ENCODE measurements at places on chromosomes 7 and 10.

DNA sequence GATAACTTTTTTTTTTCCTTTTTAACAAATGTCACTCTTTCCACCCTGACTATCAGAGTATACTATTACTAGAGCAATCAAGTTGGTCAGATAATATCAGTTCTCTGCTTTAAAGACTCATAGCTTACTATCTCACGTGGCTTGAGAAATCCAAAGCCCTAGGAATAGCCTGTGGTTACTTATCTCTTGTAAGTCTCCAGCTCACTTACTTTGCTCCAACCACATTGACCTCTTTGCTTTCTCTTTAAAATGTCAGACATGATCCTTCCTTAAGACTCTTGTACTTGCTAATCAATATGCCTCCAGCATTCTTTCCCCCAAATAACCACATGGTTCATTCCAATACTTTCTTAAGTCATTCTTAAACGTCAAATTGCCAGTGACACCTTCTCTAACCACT is 1292.2 kb downstream of the REEP3 start:
- DNase-seq, result no peak

- no peak for DNase-seq
Observed at GRCh38 chr10:44380829-44381600, 3.9 kb downstream of the CXCL12 start.

- DNase-seq, result no peak
Observed at GRCh38 chr7:41447450-41448042, 255.3 kb downstream of the INHBA start.

DNA sequence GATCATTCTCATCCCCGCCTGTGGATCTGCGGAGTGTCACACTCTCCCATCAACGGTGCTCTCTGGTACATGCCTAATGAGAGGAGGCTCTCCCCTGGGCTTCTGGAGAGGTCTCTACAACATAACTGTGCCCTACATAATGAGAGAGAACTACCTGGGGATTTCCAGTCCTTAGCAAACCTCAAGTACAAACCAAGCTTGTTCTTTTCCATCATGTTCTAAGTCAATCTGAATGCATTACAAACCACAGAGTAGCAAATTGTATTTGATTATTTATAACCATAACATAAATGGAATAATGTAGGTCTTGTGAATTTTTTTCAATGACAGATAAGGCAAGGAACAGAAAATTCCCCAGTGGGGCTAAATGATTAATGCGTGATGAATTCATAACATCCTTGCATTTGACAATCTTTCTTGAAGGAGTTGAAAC is 412.4 kb upstream of the NRP1 start:
- no peak for DNase-seq

- DNase-seq, result no peak
Observed at GRCh38 chr10:60101821-60102220, 195.5 kb upstream of the CCDC6 start.

DNA sequence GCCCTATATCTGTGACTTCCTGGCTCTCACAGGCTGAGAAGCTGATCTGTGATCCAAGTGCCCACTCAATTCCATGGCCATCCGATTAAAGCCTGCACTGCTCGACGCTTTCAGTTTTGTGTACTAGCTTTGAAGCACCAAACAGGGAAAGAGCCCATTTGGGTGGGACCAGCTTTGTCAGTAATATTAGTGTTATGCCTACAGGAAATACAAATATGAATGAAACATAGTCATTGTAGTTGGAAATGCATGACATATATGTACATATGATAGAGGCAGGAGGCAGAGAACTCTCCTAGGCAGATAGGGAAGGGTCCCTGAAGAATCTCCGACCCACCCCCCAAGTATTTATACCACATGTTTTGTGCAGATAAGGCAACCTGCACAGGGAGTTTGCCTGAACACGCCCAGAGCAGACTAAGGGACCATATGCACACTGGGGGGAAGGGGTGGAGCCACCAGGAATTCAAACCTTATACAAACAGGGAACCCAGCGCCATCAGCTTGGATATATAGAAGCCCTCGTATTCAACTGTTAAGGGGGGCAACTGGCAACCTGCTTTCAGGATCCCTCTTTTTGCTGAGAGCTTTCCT is 653.2 kb downstream of the PARD3 start:
- no peak for DNase-seq

- DNase-seq, result no peak
Observed at GRCh38 chr10:22682237-22683139, 31.9 kb downstream of the PIP4K2A start.

- DNase-seq, result no peak
Observed at GRCh38 chr10:92263396-92263795, 27.5 kb downstream of the CPEB3 start.

GRCh38 chr10:89525556-89525955 is 9.8 kb downstream of the SLC16A12 start:
- no peak for DNase-seq

- DNase-seq, result no peak
Observed at GRCh38 chr10:86372119-86372783, 5.7 kb upstream of the GRID1 start.

DNA sequence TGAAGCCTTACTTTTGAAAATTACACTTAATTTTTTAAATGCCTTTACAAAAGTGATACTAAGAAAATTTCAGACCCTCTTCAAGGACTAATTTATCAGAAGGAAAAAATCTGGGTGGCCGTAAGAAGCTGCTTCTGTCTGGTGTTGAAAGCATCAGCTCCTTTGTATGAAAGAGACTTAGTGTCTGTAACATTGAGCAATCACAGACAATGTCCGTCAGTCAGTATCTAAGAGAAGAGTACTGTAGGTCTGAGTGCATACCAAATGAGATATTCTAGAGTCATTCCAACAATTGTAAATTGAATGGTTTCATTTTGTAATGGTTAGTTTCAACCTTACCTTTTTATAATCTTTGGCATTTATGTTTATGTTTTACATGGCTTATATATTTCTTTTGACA is 11.1 kb upstream of the MDFIC start:
- no peak for DNase-seq

DNA sequence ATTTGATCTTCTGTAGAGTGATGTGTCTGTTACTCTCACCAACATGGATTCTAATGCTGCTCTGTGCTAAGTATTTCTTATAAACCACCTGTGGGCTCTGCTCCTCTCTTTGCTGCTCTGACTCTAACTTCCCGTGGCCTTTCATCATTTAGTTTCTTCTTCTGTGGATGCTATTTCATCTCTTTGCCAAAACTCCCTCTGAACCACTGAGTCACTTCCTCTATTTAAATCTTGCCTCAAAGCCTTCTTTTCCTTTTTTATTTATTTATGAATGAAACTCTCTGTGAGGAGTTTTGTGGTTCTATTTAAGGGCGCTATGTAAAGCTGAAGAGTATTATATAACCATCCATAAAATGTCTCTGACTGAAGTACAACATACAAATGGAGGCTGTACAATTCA is 538.5 kb downstream of the SUGCT start:
- no peak for DNase-seq

DNA sequence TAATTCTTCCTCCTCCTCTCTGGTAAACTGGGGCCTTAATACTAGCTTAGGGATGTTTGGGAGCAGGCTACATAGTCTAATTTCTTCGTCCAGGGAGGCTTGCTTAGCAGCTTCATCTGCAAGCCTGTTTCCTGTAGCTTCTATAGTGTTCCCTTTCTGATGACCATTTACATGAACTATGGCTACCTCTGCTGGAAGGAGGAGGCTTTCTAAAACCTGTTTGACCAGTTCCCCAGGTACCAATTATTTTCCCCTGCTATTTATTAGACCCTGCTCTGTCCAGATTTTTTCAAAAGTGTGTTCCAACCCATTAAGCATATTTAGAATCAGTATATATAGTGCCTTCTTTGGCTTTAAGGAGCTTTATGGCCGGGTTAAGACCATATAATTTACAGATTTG is 38.8 kb upstream of the DNAH11 start:
- DNase-seq, result no peak

DNA sequence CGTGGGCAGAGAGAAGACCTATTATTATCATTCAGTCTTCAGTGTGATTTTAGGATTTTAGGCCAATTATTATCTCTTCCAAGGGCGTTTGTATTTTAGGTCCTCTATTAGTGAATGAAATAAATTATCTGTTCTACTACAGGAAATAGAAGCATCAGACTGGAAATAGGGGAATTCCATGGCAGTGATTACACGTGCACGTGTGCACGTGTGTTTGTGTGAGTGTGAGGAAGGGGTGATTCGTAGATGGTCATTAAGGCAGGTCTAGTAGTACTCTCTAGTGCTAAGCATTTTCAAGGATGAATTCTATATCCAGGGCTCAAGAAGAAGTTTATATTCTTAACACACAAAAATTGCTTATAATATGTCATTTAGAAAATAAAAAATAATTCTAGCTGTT is 623.2 kb downstream of the GATA3 start:
- DNase-seq, result no peak

- DNase-seq, result no peak
Observed at GRCh38 chr7:126972571-126972970, 280.2 kb downstream of the GRM8 start.

DNA sequence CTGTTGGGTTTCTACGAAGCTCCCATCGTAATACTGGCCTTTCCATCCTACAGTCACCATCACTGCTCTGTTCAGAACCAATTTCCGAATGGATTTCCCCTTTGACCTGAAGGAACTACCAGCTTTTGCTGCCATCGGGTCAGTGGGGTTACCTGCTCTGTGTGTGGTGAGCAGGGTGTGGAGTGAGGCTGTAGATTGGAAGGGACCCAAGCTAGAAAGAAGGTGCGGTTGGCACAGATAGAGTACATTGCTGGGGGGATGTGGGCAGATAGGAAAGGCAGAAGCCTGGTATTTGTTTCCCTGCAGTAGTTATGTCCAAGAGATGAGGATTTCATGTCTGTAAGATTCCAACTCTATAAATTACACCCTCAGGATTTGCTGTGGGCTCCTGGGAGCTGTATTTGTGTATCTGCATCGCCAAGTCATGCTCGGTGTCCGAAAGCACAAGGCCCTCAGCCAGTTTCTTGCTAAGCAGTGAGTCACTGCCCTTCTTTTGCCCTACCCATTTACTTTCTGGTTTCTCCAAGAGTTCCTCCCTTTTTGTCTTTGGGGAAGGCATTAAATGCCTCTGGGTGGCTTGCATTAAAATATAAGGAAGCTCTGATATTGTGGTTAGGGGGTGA is 15.4 kb downstream of the CLCN1 start:
- no peak for DNase-seq

GRCh38 chr10:14247377-14248116 is 83.2 kb downstream of the FRMD4A start:
- DNase-seq, result no peak

DNA sequence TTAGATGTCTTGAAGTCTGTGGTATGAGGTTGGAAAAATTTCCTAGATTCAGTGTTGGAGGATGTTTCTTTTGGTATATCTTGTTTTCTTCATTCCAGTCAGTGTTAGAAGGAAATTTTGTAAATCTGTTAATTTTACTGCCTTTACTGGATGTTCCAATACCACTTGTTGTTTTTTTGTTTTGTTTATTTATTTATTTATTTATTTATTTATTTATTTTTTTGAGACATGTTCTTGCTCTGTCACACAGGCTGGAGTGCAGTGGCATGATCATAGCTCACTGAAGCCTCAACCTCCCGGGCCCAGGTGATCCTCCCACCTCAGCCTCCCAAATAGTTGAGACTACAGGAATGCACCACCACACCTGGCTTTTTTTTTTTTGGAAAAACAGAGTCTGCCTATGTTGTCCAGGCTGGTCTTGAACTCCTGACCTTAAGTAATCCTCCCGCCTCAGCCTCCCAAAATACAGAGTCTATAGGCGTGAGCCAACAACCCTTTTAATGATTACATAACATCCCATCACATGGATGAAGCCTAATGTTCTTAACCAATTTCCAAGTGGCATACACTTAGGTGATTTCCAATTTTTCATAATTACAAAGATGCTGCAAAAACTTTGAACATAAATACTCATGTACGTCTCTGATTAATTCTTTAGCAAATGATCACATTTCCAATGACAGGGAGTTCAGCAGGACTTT is 52.8 kb upstream of the WAC start:
- DNase-seq, result no peak

GRCh38 chr7:2687338-2687869 is 598 bp upstream of the AMZ1 start:
- no peak for DNase-seq

- no peak for DNase-seq
Observed at GRCh38 chr10:67606572-67606971, 89.4 kb downstream of the CTNNA3 start.

- DNase-seq, result no peak
Observed at GRCh38 chr10:6788231-6788630, 208.2 kb upstream of the PRKCQ start.

- no peak for DNase-seq
Observed at GRCh38 chr7:39357648-39358047, 208.6 kb upstream of the YAE1 start.

DNA sequence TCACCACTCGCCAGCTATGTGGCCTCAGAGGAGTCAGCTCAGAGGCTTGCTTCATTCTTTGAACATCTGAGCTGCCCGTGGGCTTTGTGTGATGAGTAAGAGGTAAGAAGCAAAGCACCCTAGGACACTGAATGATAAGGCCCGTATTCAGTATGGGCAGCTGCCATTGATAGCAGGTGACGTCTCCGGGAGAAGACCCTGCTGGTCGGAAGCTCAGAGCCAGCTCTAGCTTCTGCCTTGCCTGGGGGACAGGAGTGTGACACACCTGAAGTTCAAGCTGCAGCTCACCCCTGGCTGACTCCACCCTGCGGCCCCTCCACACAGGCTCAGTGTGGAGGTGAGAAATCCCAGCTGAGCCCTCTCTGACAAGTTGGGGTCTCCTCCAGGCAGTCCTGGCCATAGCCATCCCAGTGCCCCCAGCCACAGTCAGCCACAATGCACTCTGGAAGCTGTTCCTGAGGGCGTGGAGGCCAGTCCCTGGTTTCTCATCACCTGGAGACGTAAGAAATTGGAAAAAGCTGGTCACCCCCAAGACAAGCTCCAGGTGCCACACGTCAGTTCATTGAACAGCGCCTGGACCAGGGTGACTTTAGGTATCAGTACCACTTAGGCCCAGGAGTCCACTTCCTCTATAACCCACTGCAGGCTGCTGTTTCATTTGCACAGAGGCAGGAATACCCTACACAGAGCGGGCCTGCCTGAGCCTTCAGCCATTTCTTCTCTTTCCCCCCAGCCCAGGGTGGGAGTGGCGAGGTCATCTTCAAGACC is 164.9 kb upstream of the RHEB start:
- no peak for DNase-seq
